ENCODE measurements at places on chromosomes 1 and 21. TPM values are rescaled to one million over a fixed set of nuclear protein-coding genes. Genes with fewer than 3 reads are reported as not detected.

The NBPF8 gene
- total RNA-seq, result 22.8 TPM

GRCh38 chr1:100404821-100405220 lies 52.5 kb downstream of the CDC14A start:
- no peak for DNase-seq

GRCh38 chr1:231134624-231135023 lies 27.2 kb upstream of the TRIM67 start:
- no peak for DNase-seq

GRCh38 chr1:20192364-20192763 lies 6.0 kb upstream of the PLA2G2C start:
- no peak for DNase-seq

- DNase-seq, result no peak
Measured at GRCh38 chr1:153628638-153629342, 556 bp downstream of the S100A1 start.

- no peak for DNase-seq
Measured at GRCh38 chr1:162626094-162626493, 6.2 kb upstream of the DDR2 start.

DNA sequence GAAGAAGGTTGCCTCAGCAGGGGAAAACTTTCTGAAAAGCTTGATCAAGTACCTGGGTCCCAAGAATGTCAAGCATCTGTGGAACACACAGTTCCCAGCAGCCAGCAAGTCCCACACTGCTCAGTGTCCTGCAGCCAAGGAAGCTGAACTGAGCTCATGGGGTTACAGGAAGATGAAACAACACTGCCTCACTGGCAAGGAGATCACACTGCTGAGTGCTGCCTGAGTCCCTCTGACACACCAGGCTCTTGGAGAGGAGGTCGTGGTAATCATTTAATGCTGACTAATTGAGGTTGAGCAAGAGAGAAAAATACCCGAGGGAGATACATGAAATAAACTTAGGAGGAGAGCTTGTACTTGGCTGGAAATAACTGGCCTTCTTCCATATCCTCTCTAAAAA lies 75.2 kb downstream of the MPZL1 start:
- no peak for DNase-seq
